ENCODE measurements at places on chromosomes 2 and 18.

GRCh38 chr18:44452346-44452745 lies 228.3 kb upstream of the SETBP1 start:
- peak; percentile 71 for DNase-seq

- peak; percentile 94 for DNase-seq
Observed at GRCh38 chr2:226701052-226701451, 98.6 kb downstream of the IRS1 start.

GRCh38 chr2:235055891-235056516 lies 104.2 kb downstream of the SH3BP4 start:
- DNase-seq: peak; percentile 37

GRCh38 chr2:238728330-238729260 lies 119.3 kb upstream of the TWIST2 start:
- peak; percentile 95 for DNase-seq

- no peak for DNase-seq
Observed at GRCh38 chr2:240858321-240858720, 10.3 kb upstream of the AGXT start.

GRCh38 chr2:201883606-201884369 lies 77.5 kb downstream of the CDK15 start:
- no peak for DNase-seq

GRCh38 chr2:43343573-43344304 lies 117.3 kb upstream of the ZFP36L2 start:
- peak; percentile 95 for DNase-seq

DNA sequence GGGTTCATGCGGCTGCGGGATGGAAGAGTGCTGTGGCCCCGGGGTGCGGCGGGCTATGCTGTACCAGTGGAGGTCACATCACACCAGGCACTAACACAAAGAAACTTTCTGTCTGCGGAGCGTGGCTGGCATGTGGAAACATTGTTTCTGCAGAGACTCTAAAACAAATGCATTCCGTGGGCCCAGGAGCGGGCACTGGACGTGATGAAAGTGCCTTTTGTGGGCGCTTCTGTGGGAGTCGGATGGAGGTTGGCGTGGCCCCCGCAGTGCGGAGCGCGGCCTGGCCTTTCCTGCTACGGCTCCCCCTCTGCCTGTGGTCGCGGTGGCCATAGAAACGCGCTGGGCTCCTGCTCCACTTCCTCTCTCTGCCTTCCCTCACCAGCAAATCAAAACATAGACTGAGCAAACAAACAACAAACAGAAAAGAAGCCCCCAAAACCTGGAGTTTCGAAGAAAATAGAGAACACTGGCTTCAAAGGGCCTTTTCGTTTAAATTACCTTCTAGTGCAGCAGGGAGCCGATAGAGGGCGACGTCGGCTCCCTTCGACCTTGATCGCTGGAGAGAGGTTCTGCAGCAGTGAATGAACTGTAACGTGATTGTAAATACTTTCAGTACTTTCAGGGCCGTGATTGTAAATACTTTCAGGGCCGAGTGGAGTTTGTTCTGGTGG lies 51.4 kb downstream of the KIF5C start:
- DNase-seq: peak; percentile 39

GRCh38 chr2:218125626-218126080 lies at the start of gene CXCR2:
Gene CXCR2, plus strand, starts transcription at chr2:218126028. Its CDS starts 8,774 bp downstream, at chr2:218134802.
- no peak for DNase-seq

- DNase-seq: no peak
Observed at GRCh38 chr2:182463760-182464159, 36.9 kb upstream of the PDE1A start.

DNA sequence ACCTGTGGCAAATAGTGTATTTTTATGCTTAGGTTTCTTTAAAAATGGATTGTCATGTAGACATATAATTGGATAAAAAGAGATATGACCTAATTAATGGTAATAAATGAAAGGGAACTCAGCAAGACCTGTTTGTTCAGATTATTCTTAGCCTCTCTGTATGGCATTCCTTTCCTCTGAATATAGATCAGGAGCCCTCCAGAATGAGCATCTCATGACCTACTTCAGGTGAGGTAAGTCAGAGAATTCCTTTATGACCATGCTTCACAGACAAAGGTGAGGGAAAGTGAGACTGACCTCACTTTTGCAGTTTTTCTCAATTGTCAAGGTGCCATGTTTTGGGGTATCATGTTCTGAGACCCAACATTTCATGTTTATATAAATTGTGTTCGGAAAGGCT lies 1744.3 kb upstream of the PIK3C3 start:
- no peak for DNase-seq

GRCh38 chr18:63138436-63139340 lies 180.9 kb downstream of the BCL2 start:
- peak; percentile 56 for DNase-seq

- DNase-seq: no peak
Observed at GRCh38 chr2:235740821-235741220, 247.0 kb downstream of the AGAP1 start.

DNA sequence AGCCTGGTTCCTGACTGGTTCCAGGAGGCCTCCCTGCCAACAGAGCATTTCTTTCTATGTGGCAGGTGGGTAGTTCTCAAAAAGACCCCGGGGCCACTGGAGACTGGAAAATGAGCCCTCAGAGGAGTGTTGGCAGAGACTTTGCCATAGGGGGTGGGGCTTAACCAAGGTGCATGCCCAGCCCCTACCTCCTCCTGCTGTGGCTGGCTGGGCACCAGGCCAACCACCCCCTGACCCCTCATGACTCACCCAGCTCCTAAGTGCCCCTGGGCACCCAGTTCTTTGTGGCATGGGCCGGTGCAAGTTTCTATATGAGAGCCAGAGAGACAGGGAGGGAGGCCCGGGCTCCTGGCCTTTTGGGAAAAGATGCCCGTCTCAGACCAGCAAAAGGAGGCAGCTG lies 98.2 kb upstream of the SMAD2 start:
- DNase-seq: no peak

- DNase-seq: no peak
Observed at GRCh38 chr2:82165377-82165776, 1860.8 kb upstream of the LRRTM1 start.

DNA sequence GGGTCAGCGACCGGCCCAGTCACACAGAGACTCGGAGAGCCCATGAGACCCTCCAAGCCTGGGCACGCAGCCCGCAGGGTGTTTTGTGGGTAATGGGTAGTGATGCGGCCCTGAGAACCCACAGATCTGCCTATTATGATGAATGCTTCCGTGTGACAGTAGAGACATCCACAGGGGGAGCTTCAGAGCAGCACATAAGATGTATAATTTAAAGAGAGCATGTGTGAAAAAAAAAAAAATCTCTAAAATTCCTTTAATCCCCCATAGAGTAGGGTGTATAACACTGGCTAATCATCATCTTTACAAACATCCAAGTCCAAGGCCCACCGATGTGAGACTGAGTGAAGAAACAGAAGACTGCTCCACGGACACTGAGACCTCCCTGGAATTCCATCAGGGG lies 34.6 kb downstream of the BIN1 start:
- peak; percentile 63 for DNase-seq

DNA sequence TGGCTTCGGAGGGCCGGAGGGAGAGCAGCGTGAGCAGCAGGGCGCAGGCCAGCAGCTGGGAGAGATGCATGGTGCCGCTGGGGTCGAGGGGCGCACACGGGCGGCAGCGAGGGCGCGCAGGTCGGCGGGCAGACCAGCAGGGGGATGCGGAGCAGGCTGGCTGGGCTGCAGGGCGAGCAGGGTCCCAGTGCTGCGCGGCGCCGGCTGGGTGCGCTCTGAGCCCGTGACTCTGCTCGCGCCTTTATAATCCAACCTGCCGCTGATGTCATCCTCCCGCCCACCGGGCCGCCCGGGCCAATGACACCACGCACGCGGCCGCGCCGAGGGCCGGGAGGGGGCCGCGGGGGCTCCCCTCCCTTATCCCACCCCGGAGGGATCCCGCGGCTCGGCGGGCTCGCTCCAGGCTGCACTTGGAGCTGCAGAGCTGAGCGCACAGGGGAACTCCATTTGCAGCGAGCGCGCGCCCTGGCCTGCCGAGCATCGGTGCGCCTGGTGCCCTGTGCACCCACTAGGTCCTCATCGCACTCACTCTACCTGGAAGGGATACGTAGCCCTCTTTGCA lies at the start of gene NPPC:
NPPC (minus strand) TSS at position 217 of the 562 bp plus-strand sequence; CDS start at position 70, 147 bp downstream.
- DNase-seq: peak; percentile 70

GRCh38 chr2:170484552-170484951 lies 230.6 kb upstream of the SP5 start:
- no peak for DNase-seq

DNA sequence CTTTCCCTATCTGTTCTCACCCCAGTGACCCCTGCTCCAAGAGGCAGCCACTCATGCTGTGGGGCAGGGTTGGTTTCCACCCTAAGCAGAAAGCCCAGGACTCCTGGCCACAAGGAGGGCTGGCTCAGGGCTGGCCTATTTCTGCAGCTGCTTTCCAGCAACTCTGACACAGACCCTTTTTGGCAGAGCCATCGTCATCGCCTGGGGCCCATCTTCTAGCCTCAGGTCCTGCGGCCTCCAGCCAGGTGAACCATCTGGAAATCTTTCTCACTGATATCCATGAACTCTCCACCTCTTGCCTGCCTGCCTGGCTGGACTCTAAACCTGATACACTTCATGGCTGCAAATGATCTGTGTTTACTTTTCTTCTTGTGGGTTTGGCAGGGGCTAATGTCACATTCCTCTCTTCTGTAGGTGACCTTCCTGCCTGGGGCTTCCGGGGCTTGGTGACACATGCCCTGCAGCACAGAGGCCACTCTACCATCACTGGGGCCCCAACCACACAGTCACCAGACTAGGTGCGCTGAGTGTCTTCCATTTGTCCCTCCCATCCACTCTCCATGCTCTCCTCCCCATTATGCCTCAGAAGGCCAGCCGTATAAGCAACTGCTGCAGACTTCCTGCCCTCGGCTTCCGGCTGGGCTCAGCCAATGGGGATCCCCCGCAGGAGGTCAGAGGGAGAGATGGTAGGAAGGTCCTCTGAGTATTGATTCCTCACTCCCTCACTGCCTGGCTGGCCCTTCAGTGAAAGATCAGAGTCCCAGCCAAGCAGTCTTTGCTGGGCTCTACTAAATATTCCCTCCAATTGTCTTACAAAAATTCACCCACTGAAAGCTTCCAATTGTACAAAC lies 9.7 kb upstream of the COPS8 start:
- no peak for DNase-seq

GRCh38 chr18:46768166-46768921 lies 11.5 kb upstream of the ST8SIA5 start:
- no peak for DNase-seq

DNA sequence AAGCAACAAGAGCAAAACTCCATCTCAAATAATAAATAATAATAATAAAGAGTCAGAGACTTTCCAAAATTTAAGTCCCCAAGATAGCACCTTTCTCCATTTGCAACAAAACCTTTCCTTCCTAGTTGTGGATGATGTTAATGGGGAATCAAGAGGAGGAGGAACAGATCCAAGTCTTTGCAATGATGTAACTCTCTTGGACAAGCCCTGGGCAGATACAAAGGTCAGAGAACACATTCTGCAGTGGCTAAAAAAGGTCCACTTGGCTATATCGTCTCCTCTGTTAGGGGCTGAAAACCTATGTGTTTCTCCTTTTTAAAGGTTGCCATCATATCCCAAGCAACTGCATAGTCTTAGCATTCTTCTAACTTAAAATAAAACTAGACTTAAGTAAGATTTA lies 151.1 kb downstream of the TMEM163 start:
- DNase-seq: no peak

GRCh38 chr2:106358081-106358480 lies 110.1 kb downstream of the RGPD3 start:
- DNase-seq: no peak

DNA sequence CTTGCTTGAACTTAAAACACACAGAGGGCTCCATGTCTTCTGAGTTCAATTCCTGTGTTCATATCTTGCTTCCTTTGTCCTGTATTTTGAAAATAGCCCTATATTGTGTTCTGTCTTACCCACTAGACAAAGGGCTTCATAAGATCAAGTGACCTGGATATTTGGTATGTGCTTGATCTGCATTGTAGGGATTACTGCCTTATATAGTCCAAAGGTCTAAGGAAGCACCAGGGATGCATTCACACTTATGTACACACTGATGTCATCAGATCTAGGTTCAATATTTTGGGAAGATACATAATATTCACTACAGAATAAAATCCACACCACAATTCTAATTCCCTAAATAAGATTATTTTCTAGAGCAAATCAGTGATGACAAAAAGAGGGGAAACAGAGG lies 278.0 kb upstream of the KYNU start:
- DNase-seq: no peak

GRCh38 chr2:26202981-26203490 lies 30.1 kb downstream of the GAREM2 start:
- no peak for DNase-seq

DNA sequence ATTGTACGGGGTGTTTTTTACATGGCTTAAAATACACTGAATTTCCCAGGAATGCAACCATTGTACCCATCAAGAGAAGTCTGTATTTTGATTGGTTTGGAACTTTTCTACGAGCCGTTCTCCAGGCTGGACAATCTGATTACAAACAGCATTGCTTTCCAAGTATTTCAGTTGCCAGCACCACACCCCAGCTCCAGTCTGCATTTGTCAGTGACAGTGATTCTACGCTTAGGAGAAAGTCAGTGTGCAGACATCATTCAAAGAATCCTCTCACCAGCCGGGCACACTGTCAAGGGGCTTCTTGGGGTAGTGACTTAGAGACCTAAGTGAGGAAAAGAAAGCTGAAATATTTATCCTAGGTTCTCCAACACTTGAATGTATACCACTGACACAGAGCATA lies 194.1 kb downstream of the ANAPC1 start:
- DNase-seq: peak; percentile 35

DNA sequence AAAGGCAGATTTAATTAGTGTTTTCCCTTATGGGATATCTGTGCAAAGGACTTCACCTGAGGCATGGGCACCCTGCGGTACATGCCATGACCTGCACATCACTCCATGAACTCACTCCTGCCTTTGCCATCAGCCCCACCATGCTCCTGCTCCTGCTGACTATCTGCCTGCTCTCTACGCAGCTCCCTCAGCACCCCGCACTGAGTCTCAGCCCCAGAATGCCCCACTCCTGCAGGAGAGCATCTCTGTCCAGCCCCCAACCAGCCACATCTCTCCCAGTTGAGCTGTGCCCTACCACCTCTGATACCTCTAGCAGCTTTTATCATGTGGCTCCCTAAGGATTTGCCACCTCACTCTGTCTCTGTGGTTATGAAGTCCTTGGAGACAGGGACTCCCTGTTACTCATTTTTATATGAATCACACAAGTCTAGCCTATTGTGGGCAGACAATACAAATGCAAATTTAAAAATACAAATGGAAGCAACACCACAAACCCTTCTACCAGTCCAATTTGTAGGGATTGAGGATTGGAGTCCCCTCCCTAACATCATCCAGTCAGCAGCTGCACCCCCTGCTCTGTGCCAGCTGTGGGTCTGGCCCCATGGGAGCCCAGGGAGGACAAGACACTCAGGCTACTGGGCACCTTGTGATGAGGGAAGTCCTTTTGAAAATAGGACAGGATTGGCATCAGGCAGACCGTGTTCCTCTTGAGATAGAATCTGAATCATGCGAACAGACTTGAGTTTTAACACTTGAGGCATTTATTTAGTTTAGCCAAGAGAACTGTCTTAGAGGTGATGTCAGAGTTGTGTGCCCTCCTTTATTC lies 689.6 kb upstream of the HS6ST1 start:
- no peak for DNase-seq
